A549 treated with CORT108297 at 1 μM for 4 hours (cell line): ENCODE measurements at places on chromosomes 6 and 20. TPM values are rescaled to one million over a fixed set of nuclear protein-coding genes. Genes with fewer than 3 reads are reported as not detected.

SAMD10 gene
- 0.05 TPM in 1 of 5 replicates, not detected in the others for total RNA-seq

SOBP gene
- 0.88 to 1.4 TPM (median 1.0 TPM) in 5 replicates for total RNA-seq

C2 gene
- total RNA-seq = 0.21 to 0.68 TPM (median 0.31 TPM) in 5 replicates

CFB gene
- total RNA-seq = 1.5 to 3.3 TPM (median 2.4 TPM) in 5 replicates

SYNGAP1 gene
- total RNA-seq = 3.2 to 6.4 TPM (median 5.2 TPM) in 5 replicates
